Myometrial cell (primary cell): ENCODE measurements at places on chromosomes 5 and 9. TPM values are rescaled to one million over a fixed set of nuclear protein-coding genes. Genes with fewer than 3 reads are reported as not detected.

ZNF618 gene
- total RNA-seq = 6.1 and 6.2 TPM in 2 replicates

SH3PXD2B gene
- total RNA-seq = 16.7 and 19.8 TPM in 2 replicates

CIZ1 gene
- 45.0 and 49.4 TPM in 2 replicates for total RNA-seq

QRFP gene
- not detected in 2 replicates for total RNA-seq

FAM169A gene
- total RNA-seq = 0.29 and 1.1 TPM in 2 replicates

EPB41L4A gene
- under 0.01 TPM in 1 of 2 replicates, not detected in the other for total RNA-seq

DIRAS2 gene
- total RNA-seq = under 0.01 and 0.18 TPM in 2 replicates

MYOZ3 gene
- not detected in 2 replicates for total RNA-seq

IL7R gene
- 19.6 and 22.7 TPM in 2 replicates for total RNA-seq

PHPT1 gene
- 116 and 117 TPM in 2 replicates for total RNA-seq

MEIKIN gene
- not detected in 2 replicates for total RNA-seq

SCGB3A1 gene
- total RNA-seq = not detected in 2 replicates

TMEM174 gene
- not detected in 2 replicates for total RNA-seq

IL13 gene
- not detected in 2 replicates for total RNA-seq

MAMDC2 gene
- 0.35 and 0.86 TPM in 2 replicates for total RNA-seq

LRRC19 gene
- not detected in 2 replicates for total RNA-seq

ORM2 gene
- not detected in 2 replicates for total RNA-seq

IFNA7 gene
- not detected in 2 replicates for total RNA-seq

SQSTM1 gene
- 330 and 353 TPM in 2 replicates for total RNA-seq

TAF11L5 gene
- not detected in 2 replicates for total RNA-seq

ZNF883 gene
- 1.7 and 3.7 TPM in 2 replicates for total RNA-seq

PRRT1B gene
- total RNA-seq = not detected in 2 replicates

NR4A3 gene
- total RNA-seq = not detected in 2 replicates

C5 gene
- 2.6 and 3.0 TPM in 2 replicates for total RNA-seq

ECSCR gene
- total RNA-seq = not detected in 2 replicates

TSLP gene
- 0.35 TPM in 1 of 2 replicates, not detected in the other for total RNA-seq

CCNO gene
- not detected in 2 replicates for total RNA-seq

PCDH1 gene
- not detected in 2 replicates for total RNA-seq

PPP3R2 gene
- total RNA-seq = not detected in 2 replicates
